ENCODE measurements at places on chromosomes 2 and 18. TPM values are rescaled to one million over a fixed set of nuclear protein-coding genes. Genes with fewer than 3 reads are reported as not detected.

The NPHP1 gene
- total RNA-seq, result 1.5 TPM

The TRIM54 gene
- total RNA-seq, result 0.40 TPM

The NOP58 gene
- 393 TPM for total RNA-seq

The NEU2 gene
- not detected for total RNA-seq

GRCh38 chr2:64615844-64616536, 37.7 kb downstream of the SERTAD2 start:
- no peak for DNase-seq

DNA sequence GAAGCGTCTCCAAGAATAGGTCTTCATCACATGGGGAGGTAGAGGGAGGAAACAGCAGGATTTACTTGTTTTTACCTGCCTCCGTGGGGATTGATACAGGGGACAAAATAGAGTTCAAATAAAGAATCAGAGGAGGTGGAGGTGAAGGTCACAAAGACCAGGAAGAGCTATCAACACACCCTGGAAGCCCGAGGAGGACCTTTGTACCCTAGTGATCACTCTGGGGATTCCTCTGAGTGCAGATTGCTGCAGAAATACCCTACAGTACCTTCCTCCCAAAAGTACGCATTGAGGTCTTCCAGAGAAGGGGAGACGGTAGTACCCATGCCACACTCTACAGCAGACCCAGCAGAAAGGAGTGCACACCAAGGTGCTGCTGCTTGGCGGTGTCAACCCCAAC, 44.9 kb downstream of the OSR1 start:
- no peak for DNase-seq

- no peak for DNase-seq
Measured at GRCh38 chr2:47301731-47302130, 101.2 kb upstream of the MSH2 start.

DNA sequence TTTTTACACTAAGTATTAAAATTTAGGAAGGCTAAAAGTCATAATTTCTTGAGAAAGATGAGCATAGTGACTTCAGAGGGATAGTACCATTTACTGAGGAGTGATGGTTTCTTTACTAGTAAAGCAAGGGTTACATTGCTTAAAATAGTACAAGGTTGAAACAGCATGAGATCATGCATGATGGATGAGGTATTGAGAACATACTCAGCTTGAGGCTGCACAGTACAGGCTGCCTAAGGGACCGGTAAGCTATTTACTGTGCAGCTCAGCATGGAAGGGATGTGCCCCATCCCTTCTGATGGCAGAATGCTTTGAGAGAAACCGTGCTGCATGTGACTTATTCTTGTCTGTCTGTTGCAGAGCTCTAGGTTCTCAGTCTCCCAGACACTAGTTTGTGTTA, 122.1 kb downstream of the EML6 start:
- no peak for DNase-seq

GRCh38 chr2:122180972-122181371, 425.5 kb downstream of the TSN start:
- no peak for DNase-seq

GRCh38 chr18:48393776-48394175, 15.4 kb downstream of the ZBTB7C start:
- DNase-seq, result no peak

DNA sequence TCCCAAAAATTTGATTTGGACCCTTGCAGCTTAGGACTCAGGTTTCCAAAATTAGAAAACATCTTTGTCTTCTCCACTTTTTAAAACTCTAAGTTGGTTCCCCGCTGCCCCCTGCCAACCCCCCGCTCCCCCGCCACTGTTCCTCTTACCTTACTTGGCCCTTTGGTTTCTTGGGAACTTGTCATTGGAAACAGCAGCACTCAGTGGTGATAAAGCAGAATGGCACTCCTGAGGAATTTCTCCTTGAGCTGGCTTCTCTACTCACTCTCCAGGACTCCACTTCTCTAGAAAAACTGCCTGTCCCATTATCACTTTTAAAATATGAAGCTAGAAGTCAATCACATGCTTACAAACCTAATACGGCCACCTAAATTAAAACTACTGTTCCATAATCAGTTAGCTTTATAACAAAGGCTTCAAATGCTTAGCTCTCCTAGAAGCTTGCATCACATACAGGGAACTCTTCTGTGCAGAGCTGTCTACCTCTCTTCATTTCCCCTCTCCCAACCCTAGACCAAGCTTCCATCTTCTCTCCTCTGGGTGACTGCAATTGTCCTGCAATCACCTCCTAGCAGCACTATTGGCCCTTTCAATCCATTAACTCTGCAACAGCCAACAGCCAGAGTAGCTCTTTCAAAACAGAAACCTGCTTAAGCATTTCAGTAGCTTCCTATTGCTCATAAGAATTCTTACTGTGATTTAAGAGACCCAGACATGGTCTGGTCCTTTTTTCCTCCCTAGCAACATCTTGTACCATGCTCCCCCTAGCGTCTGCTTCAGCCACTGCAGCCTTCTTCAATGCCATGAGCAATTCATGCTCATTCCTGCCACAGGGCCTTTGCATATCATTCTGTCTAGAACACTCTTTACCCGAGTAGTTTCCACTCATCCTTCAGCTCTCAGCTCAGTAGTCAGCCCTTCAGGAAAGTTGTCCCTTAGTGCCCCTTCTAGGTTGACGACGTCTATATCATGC, 15.2 kb upstream of the PLEKHM3 start:
- peak; percentile 56 for DNase-seq

DNA sequence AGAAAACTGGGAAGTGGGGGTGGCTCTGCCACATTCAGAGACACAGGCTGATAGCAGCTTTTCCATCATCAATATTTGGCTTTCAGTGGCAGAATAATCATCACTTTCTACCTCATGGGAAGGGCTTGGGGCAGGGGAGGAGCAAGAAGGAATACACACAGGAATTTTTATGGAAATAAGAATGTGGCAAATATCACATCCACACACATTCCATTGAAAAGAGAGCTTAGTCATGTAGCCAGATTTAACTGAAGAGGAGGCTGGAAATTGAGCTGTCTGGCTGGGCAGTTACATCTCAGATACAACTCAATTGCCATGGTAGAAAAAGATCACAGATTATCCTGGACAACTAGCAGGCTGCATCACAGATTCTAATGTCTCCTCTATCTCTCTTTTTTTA, 1474.0 kb upstream of the ACVR2A start:
- DNase-seq, result no peak

GRCh38 chr18:79568543-79569205, 110.9 kb upstream of the CTDP1 start:
- DNase-seq, result no peak

DNA sequence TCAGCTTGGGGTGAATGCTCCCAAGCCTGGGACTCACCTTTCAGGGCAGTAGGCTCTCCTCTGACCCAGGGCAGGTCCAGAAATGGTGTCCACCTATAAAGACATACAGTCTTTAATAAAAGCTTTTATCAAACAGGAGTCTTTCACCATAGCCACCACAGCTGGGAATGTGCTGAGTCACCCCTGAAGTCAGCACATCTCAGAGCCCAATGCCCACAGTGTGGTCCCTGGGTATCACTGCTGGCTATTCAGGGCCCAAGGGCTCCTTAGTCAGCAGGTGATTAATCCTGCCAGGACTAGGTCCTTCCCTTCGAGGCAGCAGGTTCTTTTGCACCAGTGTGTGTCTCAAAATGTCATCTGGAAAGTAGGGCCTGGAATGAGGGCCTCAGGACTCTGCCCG, 181.9 kb downstream of the MEMO1 start:
- DNase-seq, result no peak

DNA sequence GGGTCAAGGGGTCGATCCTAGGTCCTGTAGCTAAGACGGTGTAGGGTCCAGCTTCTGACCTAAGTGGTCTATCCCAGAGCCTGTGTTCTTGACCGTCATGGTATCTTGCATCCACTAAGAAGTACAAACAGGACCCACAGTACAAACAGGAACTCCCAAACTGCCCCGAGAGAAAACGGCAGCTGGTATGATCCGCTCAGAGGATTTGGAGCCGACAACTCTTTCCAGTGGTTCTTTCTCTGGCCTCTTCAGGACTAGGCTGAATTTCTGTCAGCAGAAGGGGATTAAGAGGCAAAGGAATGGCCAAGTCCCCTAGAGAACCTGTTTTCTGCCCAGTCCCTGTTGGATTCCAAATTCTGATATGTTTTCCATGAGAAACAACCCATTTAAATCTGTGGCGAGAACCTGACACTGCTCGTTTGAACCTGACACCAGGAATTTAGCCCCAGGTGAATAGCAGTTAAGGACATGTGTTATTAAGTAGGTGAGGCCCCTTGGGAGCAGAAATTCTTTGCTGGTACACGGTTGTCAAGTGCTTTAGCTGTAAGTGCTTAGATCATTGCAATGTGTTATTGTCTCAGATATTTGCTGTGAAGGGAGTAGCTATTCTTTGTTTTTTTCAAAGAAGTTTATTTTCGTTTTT, 50.5 kb upstream of the TXNDC2 start:
- no peak for DNase-seq

DNA sequence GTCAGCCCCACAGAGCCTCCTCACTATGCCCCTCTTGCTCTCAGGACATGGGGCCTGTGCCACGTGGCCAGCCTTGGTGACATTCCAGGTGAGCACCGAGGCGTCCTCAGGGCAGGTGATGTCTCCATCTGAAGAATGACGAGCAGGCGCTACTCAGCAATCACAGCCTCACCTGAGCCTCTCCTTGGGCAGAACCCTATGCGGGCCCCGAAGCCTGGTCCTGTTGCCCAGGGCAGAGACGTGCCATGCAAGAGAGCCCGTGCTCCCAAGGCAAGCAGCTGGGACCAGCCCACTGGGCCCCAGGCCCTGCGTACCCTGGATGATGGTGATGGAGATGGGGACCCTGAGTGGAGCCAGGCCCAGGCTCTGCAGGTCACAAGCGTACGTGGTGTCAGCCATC, 32.5 kb upstream of the SELENOI start:
- DNase-seq, result no peak

DNA sequence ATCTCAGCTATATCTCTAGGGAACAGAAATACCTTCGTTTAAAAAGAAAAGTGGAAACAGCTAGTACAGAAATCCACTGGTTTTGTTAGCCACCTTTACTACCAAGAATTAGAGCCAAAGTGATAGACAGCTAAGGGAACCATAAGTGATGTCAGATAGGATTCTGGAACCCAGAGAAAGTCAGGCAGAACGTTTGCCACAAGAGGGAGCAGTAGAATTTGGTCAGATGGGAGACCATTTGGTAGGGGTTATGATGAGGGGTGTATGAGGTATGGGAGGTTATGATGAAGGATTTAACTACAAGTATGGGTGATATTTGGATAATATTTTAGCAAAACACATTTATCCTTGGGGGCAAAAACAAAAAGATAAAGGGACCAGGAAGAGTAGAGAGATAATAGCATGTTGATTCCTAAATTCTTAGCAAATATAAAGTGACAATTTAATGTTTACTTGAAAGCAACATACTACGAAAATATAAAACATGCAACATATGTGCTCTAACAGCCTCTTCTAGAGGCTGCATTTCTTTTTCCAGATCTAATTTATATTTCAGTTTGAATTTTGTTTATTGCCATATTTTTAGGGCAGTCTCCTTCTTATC, 3.3 kb downstream of the SLC8A1 start:
- no peak for DNase-seq

GRCh38 chr2:141927536-141927935, 203.3 kb downstream of the LRP1B start:
- no peak for DNase-seq

DNA sequence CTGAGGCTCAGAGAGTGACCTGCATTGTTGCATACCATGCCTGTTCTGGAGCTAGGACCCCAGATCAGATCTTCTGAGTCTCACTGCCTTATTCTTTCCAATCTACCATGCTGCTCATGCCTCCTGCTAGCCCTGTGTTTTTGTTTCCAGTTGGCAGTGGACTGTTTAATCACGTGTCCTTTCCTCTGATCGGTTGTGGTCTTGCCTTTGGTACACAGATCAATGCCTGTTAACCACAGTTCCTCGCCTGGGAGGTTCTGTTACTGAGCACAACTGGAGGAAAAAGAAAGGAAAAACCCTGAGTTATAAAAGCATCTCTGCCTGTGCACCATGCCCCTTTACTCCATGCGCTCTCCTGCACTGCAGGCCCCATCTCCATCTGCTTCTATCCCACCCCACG, 329.1 kb downstream of the SETBP1 start:
- DNase-seq, result no peak

DNA sequence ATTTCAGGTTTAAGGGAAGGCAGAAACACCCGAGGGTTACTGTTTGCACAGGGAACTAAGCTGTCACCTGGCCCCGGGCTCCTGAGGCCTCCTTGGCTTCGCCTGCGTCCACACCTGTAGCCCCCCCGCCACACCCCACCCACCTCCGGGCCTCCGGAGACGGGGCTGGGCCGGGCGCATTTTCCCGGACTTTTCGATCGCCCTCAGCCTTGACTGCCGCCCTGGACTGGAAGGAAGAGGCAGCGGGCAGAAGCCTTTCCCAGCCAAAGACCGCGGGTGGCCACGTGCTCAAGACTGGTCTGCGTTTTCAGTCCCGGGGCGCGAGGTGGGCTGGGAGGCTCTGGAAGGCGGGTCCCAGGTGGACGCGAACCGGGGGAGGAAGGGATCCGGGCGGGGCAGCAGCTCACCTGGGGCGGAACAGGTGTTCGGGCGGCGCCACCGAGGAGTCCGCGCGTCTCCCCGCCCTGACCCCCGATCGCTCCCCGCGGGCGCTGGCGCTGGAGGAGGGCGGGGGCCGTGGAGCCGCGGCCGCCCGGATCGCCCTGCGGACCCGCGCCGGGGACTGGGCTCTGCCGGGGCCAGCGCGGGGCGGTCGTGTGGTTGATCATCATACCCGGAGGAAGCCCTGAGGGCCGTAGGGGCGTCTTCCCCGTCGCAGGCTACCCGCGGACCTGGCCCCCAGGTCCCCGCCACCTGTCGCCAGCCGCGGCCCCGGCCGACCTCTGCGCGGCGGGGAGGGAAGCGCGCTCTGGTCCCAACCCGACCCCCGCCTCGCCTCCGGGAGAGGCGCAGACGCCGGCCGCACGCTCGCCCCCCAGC, 3.2 kb downstream of the ID2 start:
- peak; percentile 39 for DNase-seq

- DNase-seq, result no peak
Measured at GRCh38 chr2:81734981-81735380, 1430.4 kb upstream of the LRRTM1 start.

DNA sequence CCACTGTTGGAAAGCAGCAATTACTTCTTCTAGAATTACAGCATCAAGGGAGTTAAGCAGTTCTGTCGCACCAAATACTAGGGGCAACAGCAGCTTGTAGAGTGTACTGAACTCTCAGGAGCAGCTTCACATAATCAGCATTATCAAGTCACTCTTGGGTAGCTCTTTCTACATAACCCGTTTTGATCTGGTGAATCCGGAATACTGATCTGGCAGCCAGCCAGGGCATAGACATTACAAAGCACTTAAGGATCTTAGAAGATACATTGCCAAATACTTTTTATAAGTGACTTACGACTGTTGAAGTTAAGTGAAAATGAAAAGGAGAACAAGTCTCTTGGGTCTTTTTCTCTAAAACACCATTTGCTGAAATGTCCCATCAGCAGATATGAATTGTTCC, 73.2 kb upstream of the NETO1 start:
- DNase-seq, result no peak

Measured in activated T-cell treated with anti-CD3 and anti-CD28 coated beads, Interleukin-2, amount 50 U/mL, for 4 hours (primary cell).